Placental epithelial cell (primary cell): ENCODE measurements at places on chromosomes 2 and 18. TPM values are rescaled to one million over a fixed set of nuclear protein-coding genes. Genes with fewer than 3 reads are reported as not detected.

TLX2 gene
- total RNA-seq, result not detected in 2 replicates

SLC16A14 gene
- total RNA-seq, result 0.11 and 0.39 TPM in 2 replicates

FOXI3 gene
- not detected in 2 replicates for total RNA-seq

CRIM1 gene
- 276 and 386 TPM in 2 replicates for total RNA-seq

TNFAIP6 gene
- not detected in 2 replicates for total RNA-seq
